Hepatocyte (in vitro differentiated cells): ENCODE measurements at places on chromosomes 7 and 10. TPM values are rescaled to one million over a fixed set of nuclear protein-coding genes. Genes with fewer than 3 reads are reported as not detected.

- no peak for DNase-seq
Measured at GRCh38 chr7:2162959-2163358, 69.8 kb downstream of the MAD1L1 start.

DNA sequence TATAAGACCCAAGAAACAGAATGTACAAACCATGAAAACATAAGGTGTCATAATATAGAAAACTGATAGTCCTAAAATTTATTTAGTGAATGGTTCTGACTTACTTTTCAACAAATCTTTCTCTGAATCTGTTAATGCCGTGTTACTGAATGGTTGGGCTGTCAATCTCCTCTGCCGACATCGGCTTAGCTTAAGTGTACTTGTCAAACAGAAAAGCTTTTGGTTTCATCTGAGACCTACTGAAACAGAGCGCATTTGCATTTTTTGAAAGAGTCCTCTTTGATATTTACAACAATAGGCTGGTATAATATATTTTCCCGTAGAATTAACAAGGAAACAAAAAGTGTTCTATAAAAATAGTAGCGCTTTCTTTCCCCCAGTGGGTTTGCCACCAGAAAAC lies 120.9 kb upstream of the ZNF804B start:
- DNase-seq, result no peak

DNA sequence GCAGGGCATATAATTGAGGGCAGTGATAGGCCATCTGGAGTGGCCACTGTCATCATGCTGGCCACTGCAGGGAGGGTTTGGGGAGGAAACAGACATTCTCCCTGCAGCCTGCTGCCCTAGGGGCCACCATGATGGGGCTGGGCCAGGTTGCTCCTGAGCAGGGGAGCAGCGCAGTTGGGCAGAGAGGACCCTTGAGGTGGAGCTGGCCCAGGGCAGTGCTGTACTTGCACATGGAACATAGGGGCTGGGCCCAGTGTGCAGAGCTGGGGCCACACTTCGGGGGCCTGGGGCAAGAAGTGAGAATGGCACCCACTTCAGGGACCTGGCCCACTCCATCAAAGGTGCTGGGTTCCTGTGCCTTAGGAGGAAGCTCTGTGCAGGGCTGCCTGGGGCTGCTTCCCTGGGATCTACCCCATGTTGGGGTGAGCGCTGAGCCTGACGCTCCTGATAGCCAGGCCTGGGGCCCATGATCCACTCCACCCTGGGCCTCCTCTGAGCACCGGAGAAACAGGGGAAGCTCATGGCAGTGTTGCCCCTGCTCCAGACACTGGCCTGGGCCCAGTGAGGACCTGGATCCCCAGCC lies 21.3 kb upstream of the NUB1 start:
- no peak for DNase-seq

DNA sequence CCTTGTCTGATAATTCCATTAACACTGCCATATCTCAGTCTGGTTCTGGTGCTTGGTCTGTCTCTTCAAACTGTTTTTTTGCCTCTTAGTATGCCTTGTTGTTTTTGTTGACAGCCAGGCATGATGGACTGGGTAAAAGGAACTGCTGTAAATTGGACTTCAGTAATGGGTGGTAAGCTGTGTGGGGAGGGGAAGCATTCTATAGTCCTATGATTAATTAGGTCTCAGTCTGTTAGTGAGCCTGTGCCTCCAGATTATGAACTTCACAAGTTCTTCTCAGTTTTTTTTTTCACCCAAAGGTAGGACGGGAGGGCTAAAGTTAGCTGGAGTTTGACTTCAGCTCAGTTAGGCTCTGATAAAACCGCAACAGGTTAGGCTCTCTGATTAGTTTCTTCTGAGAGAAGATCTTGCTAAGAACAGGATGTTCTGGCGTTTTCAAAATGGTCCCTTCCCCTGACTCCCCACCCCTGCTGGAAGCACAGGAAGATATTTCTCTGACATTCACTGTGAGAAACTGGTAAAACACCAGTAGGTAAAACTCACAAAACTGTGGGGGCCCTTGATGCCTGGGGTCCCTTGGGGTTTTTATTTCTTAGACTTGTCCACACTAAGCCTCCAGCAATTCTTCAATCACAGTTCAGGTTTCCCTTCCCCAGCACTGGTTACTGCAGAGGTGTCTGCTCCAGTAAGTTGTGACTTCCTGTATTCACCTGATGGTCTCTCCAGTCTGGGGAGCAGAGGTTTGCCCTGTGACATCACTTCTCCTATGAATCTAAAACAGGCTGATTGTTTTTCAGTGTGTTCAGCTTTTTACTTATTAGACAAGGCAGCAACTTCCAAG lies 43.3 kb upstream of the CCDC71L start:
- no peak for DNase-seq

DNA sequence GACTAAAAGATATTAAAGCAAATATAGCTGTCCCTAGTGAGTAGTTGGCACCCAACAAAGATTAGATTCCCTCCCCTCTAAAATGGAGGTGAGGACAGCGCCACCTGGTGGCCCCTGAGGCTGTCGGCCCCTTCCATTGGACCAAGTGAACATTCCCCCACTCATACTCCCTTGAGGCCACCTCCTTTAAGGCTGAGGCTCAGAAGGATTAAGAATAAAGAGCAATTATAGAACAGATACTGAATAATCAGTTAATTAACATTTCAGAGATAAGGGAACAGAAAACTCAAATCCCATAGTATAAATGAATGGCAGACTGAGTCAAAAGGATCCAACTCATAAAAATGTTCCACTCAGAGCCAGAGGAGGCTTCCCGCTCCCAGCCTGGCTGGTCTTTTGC lies 130.4 kb upstream of the GHITM start:
- peak; percentile 42 for DNase-seq

GRCh38 chr10:31803606-31804351 lies 124.9 kb downstream of the ARHGAP12 start:
- DNase-seq, result no peak

DNA sequence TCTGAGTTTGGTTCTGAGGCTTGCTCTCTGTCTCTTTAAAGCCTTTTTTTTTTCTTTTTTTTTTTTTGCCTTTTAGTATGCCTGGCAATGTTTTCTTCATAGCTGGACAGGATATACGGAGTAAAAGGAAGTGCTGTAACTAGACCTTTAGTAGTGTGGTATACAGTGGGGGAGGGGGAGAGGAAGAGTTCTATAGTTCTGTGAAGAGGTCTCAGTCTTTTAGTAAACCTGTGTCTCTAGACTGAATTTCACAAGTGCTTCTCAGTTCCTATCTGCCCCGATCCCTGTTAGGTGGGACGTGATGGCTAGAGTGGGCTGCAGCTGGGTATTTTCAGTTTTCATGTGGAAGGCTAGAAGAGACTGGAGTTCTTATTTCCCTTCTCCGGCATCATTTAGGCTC lies 3.1 kb upstream of the ABCC2 start:
- peak; percentile 69 for DNase-seq

DNA sequence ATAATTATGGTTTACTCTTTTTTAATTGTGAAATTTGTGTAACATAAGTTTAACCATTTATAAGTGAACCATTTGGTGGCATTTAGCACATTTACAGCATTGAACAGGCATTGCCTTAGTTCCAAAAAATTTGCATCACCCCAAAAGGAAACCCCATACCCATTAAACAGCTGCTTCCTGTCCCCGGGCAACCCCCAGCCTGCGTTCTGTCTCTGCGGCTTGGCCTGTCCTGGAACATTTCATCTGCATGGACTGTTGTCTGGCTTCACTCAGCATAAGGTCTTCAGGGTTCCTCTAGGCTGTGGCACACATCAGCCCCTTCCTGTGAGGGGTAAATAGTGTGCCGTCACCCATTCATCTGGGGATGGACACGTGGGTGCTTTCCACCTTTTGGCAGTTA lies 6.9 kb downstream of the RET start:
- no peak for DNase-seq

DNA sequence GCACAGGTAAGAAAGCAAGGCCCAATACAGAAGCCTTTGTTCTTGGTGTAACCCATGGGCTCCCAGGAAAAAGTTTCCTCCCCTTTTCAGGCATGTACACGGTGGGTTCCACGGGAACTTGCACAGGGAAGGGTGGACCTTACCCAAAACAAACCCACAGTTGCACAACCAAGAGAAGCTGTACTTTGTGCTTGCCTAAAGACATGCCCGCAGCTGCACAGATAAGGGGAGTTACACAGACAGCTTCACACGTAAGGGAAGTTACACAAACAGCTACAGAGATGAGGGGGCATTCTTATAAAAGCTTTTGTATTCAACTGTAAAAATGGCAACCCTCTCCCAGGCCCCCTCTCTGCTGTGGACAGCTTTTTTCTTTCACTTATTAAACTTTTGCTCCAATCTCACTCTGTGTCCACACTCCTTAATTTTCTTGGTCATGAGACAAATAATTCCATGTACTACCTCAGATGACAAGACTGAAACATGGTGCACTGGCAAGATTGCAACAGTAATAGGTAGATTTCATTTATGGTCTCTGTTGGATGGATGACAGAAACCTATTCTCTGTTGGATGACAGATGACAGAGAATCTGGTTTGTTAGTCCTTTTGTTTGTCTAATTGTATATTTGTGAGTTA lies 72.9 kb downstream of the ATE1 start:
- DNase-seq, result peak; percentile 40

DNA sequence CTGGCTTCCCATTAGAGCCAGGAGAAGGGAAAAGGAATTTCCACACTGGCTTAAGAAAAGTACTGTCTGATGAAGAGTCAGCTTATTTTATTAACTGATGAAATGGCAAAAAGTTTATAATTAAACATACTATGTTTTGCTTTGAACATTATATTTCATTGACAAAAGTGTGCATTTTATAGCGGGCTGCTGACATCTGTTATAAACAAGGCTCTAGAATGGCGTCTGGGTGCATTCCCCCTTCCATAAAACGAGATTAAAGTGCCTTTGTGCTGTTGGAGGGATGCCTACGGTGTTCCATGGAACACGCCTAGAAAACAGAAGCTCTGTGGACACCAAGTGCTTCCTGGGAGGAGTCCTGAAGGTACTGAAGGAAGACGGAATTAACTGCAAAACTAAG lies 220.2 kb downstream of the SNX10 start:
- no peak for DNase-seq

DNA sequence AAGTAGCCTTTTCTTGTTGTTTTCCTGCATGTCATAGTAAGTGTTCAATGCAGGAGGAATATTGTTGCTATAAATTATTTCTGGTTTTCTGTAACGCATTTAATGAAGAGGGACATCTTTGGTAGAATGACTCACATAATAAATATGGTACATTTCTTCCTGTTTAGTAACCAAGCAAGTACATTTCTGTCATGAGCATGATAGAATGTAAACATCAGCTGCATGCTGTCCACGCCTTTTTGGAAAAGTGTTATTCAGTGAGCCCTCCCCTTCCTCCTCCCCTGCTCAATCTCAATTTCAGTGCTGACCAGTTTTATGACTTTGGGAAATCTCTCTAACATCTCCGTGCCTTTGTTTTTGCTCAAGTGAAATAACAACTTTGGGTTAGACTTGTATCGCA lies 664.0 kb downstream of the XPNPEP1 start:
- DNase-seq, result no peak

The SPDYE2B gene
- not detected in 2 replicates for total RNA-seq

The EIF5AL1 gene
- total RNA-seq, result 0.27 and 0.44 TPM in 2 replicates

The JAKMIP3 gene
- total RNA-seq, result 0.10 and 0.32 TPM in 2 replicates

The NPC1L1 gene
- 14.8 and 20.6 TPM in 2 replicates for total RNA-seq

The CYP26C1 gene
- total RNA-seq, result not detected in 2 replicates

The WEE2 gene
- 3.6 and 3.7 TPM in 2 replicates for total RNA-seq
